ENCODE measurements at places on chromosomes 1 and 21. TPM values are rescaled to one million over a fixed set of nuclear protein-coding genes. Genes with fewer than 3 reads are reported as not detected.

DNA sequence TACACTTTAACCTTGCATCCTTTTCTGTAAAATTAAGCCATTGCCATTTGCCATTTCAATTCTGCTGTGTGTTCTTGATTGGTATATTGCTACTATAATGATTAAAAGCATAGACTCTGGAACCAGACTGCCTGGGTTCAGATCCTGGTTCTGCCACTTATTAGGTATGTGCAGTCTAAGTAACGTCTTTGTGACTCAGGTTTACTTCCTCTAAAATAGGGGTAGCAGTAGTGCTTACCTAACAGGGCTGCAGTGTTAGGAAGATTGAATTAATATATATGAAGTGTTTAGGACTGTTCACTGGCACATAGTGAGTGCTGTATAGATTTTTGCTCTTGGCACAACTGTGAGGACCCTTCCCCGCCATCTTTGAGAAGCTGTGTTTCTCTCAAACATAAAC is 4.4 kb downstream of the CDC42 start:
- no peak for DNase-seq

- no peak for DNase-seq
These were observed 12.5 kb downstream of the NVL start for GRCh38 chr1:224317383-224318045.

The OR2W3 gene
- total RNA-seq, result 3.0 TPM

- no peak for DNase-seq
These were observed 11.1 kb downstream of the ADGRL2 start for GRCh38 chr1:81811757-81812371.
